Activated naive CD4-positive, alpha-beta T cell treated with anti-CD3 and anti-CD28 coated beads for 36 hours (primary cell): ENCODE measurements at places on chromosomes 6 and 20.

GRCh38 chr6:105941621-105942412 lies 144.3 kb upstream of the PRDM1 start:
- no peak for DNase-seq

GRCh38 chr20:1819311-1820137 lies 75.7 kb upstream of the SIRPA start:
- DNase-seq, result no peak

GRCh38 chr20:58071298-58071697 lies 157.2 kb downstream of the ANKRD60 start:
- DNase-seq, result no peak

GRCh38 chr20:10359621-10360040 lies 74.4 kb downstream of the MKKS start:
- DNase-seq, result no peak

GRCh38 chr20:25286917-25287316 lies 39.0 kb downstream of the PYGB start:
- DNase-seq, result no peak

DNA sequence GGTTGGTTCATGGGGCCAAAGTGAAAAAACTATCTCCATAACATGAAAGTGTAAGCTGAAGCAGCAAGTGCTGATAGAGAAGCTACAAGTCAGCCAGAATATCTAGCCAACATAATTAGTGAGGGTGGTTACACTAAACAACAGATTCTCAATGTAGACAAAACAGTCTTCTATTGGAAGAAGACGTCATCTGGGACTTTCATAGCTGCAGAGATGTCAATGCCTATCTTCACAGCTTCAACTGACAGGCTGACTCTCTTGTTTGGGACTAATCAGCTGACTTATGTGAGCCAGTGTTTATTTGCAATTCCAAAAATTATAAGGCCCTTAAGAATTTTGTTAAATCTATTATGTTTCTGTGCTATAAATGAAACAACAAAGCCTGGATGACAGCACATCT lies 63.2 kb downstream of the GMDS start:
- DNase-seq, result no peak

DNA sequence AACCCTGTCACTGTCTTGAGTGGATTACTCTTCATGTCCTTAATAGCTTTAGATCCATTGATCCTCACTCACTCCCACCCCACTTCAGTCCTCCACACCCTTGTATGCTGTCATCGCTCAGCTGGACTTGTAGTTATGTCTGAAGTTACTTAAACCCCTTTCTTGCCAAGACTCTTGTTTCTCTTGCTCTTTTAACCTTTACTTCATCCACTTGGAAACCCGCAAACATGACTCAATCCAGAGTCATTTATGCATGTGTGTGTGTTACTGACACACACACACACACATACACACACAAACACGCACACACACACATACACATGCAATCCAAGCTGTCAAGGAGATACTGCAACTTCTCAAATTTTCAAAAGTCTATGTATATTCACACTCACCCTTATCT lies 341.8 kb downstream of the SYNE1 start:
- no peak for DNase-seq

DNA sequence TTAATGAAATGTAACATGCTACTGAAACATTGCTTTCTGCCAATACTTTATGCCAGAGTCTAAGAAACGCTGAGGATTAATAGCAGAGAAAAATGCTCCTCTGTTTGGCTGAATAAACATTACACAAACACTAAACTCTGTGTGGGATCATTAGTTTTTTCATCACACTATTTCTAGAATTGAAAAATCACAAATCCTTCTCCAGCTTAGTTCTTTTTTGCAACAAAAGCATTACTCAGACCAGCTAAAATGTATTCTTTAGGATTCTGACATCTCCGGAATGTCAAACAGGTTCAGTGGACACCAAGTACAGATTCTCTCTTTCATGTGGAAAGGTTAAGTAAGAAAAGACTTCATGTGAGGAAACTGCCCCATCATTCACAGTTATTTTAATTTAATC lies 226.9 kb downstream of the SIM1 start:
- DNase-seq, result no peak

GRCh38 chr6:90429713-90430112 lies 133.1 kb upstream of the BACH2 start:
- DNase-seq, result no peak

DNA sequence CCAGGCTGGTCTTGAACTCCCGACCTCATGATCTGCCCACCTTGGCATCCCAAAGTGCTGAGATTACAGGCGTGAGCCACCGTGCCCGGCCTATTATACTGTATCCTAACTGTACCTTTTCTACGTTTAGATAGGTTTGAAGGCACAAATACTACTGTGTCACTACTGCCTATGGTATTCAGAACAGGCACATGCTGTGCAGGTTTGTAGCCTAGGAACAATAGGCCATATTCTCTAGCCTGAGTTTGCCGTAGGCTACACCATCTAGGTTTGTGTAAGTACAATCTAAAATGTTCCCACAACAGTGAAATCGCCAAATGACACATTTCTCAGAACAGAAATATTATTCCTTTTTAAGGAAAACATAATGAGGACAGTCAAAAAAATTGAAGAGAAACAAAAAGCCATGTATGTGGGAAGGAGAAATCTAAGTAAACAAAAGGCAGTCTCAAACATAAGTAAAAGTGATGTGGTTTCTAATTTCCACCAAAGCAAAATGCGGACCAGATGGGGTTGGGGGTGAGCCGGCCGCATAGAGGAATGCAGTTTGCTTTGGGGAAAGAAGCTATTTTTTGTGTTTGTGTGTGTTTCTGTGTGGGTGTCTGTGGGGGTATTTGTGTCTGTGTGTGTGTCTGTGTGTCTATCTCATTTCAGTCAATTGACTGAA lies 192.6 kb upstream of the SALL4 start:
- DNase-seq, result no peak

DNA sequence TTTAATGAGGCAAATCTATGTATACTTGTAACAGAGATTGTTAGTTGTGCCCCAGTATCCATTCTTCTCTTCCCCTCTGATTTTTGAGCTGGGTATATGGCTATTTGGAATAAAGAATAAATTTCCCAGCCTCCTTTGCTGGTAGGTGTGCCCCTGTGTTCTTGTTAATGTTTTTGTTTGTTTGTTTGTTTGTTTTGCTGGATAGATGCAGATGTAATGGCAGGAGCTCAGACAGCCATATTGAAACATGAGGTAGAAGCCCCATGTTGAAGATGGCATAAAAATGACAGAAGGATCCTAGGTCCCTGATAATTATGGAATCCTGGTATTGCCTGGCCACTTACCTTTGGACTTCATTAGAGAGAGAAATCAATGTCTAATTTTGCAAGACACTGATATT lies 19.9 kb upstream of the FKBP5 start:
- DNase-seq, result no peak

GRCh38 chr20:37808233-37809070 lies 94.5 kb upstream of the VSTM2L start:
- DNase-seq, result no peak
